ENCODE measurements at places on chromosomes 2 and 18.
A peak's percentile ranks its signal among the peaks of the same experiment; 100 is the strongest.

- DNase-seq = no peak
These were observed 4.2 kb downstream of the ERFE start for GRCh38 chr2:238162846-238163441.

DNA sequence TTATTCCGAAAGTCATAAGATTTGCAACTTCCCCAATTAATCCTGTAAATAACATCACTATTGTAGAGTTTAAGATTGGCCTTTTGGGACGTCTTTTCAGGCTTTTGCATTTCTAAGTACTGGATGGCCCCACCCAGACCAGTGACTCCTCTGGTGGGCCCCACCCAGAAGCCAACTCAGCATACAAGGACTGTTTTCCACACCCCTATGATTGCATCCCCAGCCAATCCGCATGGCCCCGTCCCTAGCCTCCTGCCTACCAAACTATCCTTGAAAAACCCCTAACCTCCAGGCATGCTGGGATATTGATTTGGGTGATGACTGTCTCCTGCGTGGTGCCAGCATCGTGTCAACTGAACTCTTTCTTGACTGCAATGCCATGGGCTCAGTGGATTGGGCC, 24.5 kb upstream of the TGIF1 start:
- no peak for DNase-seq

DNA sequence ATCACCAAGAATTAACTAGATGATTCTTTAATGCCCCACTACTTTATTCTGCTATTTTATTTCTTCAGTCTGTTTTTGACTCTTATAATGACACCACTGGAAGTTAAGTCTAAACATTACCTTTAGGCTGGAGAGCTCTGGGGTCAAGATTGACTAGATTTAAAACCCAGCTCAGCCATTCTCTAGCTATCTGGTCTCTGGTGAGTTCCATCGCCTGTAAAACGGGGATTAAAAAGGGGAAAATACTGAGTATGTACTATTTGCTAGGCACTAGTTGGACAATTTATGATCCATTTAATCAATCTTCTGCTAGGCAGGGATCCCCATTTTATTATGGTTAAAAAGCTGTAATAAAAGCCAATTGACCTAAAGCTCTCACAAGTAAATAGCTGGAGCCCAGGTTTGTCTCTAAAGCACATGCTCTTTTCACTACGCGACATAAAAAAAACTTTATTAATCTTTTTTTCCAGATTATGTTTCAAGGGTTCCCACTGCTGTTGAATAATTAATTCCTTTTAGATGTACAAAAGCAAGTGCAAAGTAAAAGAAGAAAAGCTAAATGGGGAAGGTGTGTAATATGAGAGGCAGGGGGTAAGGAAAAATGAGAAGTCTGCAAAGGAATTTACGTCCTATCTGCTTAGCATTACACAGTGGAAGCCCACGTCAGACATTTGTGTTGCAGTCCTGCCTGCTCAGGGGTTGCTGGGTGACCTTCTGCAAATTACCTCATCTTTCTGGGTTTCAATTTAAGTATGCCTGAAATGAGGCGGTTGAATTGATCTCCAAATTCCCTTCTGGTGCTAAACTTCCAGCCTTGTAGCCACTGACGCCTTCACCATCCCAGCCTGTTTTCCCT, 918 bp upstream of the NABP1 start:
- no peak for DNase-seq

- no peak for DNase-seq
These were observed 123.1 kb upstream of the CAB39 start for GRCh38 chr2:230589497-230590015.

DNA sequence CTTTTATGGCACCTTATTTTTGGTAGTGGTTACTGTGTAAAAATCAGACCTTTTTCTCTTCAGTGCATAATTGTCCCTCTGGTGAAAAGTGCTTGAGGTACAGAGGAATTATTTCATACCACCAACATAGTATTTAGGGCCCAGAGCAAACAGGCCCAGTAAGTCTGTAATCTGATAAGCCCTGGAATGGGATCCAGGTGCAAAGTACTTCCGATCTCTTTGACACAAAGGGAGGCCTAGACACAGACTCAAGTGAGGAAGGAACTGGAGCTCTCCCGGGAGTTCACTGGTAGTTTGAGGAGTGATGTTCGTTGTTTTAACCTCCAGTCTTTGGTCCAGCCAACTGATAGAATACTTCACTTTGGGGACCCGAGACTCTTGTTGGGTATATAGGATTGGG, 57.4 kb downstream of the RAB31 start:
- DNase-seq = no peak

GRCh38 chr2:26685341-26685740, 7.2 kb upstream of the KCNK3 start:
- no peak for DNase-seq

- peak; percentile 88 for DNase-seq
These were observed 22.7 kb upstream of the ACTG2 start for GRCh38 chr2:73870084-73870483.

DNA sequence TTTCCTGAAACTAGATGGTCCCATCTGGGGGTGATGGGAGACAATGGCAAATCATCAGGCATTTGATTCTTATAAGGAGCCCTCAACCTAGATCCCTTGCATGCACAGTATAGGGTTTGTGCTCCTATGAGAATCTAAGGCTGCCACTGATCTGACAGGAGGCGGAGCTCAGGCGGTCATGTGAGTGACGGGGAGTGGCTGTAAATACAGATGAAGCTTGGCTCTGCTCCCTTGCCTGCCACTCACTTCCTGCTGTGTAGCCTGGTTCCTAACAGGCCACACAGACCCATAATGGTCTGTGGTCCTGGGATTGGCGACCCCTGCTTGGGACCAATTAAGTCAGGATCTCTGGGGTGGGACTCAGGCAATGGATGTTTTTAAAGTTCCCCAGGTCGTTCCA, 293.4 kb downstream of the ZNF521 start:
- DNase-seq = no peak

DNA sequence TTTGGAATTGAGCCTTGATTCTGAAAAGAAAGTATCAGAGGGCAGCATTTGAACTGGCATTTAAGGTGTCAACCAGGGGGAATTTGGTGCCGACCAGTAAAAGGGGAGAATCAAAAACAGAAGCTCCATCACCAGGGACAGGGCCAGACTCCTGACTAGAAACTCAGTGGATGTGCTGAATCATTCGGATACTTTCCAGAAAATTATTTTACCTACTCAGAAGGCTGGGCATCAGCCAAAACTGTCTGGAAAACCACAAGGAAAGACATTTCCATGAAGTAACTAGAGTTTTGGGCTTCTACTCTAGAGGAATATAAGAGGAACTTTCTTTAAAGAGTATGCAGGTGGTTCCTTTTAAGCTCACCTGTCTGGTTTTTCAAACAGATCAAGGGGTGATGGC, 756.6 kb downstream of the RNF144A start:
- DNase-seq = no peak

GRCh38 chr2:130347220-130347925, 4.7 kb downstream of the IMP4 start:
- no peak for DNase-seq

- DNase-seq = no peak
These were observed 25.2 kb downstream of the KIAA2012 start for GRCh38 chr2:202098291-202098690.

DNA sequence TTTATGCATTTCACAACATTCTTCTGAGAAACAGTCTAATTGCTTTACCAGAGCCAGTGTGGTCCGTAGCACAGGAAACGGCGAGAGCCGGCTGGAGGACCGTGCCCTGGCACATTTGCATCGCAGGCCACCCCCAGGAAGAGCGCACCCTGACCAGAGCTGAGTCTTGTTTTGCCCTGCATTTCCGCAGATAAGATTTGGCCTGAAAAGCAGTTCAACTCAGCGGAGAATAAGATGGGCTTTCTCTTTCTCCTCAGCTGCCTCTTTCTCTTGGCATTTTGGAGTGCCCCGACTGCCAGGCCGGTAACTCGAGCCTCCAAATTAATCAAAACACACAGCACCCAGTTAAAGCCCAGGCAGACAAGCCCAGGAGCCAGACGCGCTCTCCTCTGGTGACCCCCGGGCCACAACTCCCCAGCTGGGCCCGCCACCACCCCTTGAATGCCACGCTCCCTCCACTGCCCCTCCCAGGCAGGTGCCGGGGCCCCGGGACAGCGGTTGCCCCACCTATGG, 464 bp downstream of the COL4A4 start:
- DNase-seq = peak; percentile 19

DNA sequence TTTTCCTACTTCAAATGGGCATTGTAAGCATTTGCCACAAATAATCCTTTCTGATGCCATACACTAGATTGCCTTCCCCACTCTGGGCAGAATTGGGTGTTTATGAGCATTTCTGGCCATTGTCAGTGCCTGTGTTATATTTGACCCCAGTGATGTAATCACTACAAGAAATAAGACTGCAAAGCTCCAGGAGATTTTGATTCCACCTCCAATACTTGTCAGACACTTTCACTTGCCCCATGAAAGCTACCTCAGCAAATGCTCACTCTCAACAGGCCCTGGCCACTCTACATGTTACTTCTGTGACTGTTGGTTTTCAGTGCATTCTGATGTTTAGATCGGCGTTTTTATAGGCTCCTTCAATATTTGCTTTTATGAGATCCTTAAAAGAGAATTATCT, 135.1 kb downstream of the GFPT1 start:
- no peak for DNase-seq

DNA sequence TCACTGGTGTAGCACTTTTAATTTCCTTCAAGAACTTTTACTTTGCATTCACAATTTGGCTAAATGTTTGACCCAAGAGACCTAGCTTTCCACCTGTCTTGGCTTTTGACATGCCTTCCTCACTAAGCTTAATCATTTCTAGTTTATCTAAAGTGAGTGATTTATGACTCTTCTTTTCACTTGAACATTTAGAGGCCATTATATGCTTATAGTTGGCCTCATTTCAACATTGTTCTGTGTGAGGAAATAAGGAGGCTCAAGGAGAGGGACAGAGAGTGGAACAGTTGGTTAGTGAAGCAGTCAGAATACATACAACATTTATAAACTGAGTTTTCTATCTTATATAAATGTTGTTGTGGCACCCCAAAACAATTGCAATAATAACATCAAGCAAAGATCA, 489.3 kb upstream of the CDH2 start:
- no peak for DNase-seq

GRCh38 chr2:216245391-216245975, 126.8 kb downstream of the MARCHF4 start:
- no peak for DNase-seq

- peak; percentile 49 for DNase-seq
These were observed 49.5 kb upstream of the SP3 start for GRCh38 chr2:174014699-174015070.

GRCh38 chr2:219273937-219274336, 5.2 kb upstream of the DNAJB2 start:
- no peak for DNase-seq

DNA sequence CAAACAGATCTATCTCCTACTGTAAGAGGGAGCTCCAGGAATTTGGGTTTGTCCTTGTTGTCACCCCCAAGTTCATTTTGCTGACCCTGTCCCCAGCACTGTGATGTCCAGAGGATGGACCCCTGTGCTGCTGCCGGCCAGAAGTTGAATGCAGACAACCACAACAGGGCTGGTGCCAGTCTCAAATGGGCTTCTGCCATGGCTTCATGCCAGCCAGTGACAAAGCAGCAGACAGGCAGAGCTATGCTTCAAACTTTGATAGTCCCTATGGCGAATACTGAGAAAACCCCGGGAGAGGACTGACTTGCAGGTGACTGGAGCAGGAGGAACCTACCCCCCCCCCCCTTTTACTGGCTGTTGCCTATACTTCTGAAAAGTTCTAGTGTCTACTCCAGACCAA, 3.2 kb downstream of the SMAD7 start:
- peak; percentile 64 for DNase-seq

DNA sequence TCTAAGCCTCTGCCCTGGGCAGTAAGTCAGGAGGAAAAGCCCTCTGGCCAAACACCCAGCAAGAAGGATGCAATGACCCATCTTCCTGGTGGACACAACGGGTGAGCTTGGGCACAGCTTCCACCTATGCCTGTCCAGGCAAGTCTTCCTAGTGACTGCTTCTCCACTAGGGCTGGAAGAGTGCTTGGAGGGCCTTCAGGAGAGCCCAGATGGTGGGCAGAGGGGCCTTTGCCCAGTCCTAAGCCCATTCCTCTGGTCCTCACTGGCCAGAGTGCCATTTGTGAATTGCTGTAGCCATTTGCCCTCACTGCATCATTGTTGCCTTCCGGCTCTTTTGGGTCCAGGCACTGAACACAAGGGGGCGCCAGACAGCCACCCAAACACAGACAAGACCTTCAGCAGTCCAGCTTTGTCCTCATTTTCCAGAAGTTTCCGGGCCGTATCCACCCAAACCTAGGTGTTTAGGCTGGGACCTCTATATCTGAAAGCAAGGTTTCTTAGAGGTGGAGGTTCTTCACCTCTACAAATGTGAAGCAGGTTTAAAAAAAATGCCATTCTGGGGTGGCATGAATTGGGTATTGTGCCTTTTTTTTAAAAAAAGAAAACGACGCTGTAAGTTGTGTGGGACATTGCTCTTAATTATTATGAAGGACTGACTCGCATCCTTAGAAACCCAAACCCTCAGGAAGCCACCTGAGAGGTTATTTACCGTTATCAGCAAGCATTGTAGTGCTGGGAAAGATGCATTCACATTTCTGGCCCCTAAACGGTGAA, 29.5 kb downstream of the PAX8 start:
- peak; percentile 79 for DNase-seq

- DNase-seq = no peak
These were observed 126.3 kb downstream of the FAM168B start for GRCh38 chr2:130966775-130967490.

GRCh38 chr2:196293751-196294515, 122.6 kb upstream of the STK17B start:
- no peak for DNase-seq

GRCh38 chr2:68435615-68436014, 31.5 kb downstream of the FBXO48 start:
- no peak for DNase-seq

DNA sequence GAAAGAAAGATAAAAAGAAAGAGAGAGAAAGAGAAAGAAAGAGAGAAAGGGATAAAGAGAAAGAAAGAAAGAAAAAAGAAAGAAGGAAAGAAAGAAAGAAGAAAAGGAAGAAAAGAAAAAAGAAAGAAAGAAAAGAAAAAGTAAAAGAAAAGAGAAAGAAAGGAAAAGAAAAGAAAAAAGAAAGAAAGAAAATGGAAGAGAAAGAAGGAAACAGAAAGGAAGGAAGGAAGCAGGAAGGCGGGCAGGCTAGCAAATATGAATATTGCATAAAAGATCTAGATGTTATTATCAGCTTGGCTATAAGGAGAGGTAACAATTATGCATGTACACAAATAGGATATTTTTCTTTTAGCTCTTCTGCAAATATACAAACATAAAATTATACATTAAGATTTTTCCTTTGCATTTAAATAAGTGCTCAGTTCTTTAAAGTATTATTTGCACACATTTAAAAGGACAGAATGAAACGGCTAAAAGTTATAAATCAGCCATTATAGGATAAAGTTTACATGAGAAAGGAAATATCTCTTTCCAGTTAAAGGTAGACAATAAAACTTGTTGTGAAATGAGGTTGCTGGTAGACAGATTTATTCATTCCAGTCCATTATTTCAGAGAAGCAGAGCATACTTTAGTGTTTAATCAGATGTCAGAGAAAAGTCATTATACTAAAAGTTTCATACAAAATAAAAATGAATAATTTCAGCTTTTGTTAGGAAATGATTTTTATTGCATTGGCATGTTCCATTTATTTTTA, 511.4 kb downstream of the KCNJ3 start:
- no peak for DNase-seq

Measured in right hindlimb (tissue), 1 donor.